Foreskin keratinocyte (primary cell): ENCODE measurements at places on chromosomes 16 and 17. TPM values are rescaled to one million over a fixed set of nuclear protein-coding genes. Genes with fewer than 3 reads are reported as not detected.

Gene TBC1D28
- total RNA-seq: not detected in 2 replicates

Gene ZFP3
- total RNA-seq: 1.4 and 1.8 TPM in 2 replicates

Gene TRPV3
- total RNA-seq: 7.7 and 14.8 TPM in 2 replicates

Gene TUBB3
- 29.0 and 60.8 TPM in 2 replicates for total RNA-seq

Gene PRR29
- total RNA-seq: 0.03 TPM in 1 of 2 replicates, not detected in the other

Gene ACSM2A
- not detected in 2 replicates for total RNA-seq

Gene PFN1
- total RNA-seq: 1,745 and 1,771 TPM in 2 replicates

Gene SCNN1B
- total RNA-seq: 0.07 TPM in 1 of 2 replicates, not detected in the other

Gene ZDHHC1
- 3.3 and 3.6 TPM in 2 replicates for total RNA-seq

Gene ITGA2B
- total RNA-seq: 0.25 and 0.37 TPM in 2 replicates

Gene SLC47A2
- total RNA-seq: 0.11 and 0.37 TPM in 2 replicates

Gene CES1
- 0.10 TPM in 1 of 2 replicates, not detected in the other for total RNA-seq

Gene IGFALS
- not detected in 2 replicates for total RNA-seq

Gene LHX1
- not detected in 2 replicates for total RNA-seq

Gene PRSS53
- 1.1 and 1.4 TPM in 2 replicates for total RNA-seq

Gene CFAP52
- total RNA-seq: not detected in 2 replicates

Gene EME1
- 11.8 and 13.5 TPM in 2 replicates for total RNA-seq

Gene LGALS9B
- 11.6 and 14.5 TPM in 2 replicates for total RNA-seq

Gene CACNA1G
- total RNA-seq: 0.20 and 0.28 TPM in 2 replicates

Gene MPO
- total RNA-seq: not detected in 2 replicates

Gene GAN
- 6.4 and 6.6 TPM in 2 replicates for total RNA-seq

Gene RFNG
- total RNA-seq: 25.0 and 25.9 TPM in 2 replicates

Gene CORO1A
- 12.2 and 18.8 TPM in 2 replicates for total RNA-seq

Gene KRTAP4-6
- total RNA-seq: not detected in 2 replicates

Gene ANKS4B
- not detected in 2 replicates for total RNA-seq

Gene ELP5
- 31.8 and 63.6 TPM in 2 replicates for total RNA-seq

Gene ACE
- total RNA-seq: 0.14 and 0.17 TPM in 2 replicates

Gene ABCA3
- total RNA-seq: 0.04 and 0.24 TPM in 2 replicates

Gene PCGF2
- total RNA-seq: 12.8 and 15.0 TPM in 2 replicates

Gene TADA2A
- total RNA-seq: 14.2 and 16.0 TPM in 2 replicates

Gene CRISPLD2
- total RNA-seq: 0.48 and 0.56 TPM in 2 replicates

Gene JPH3
- total RNA-seq: not detected in 2 replicates

Gene WWOX
- total RNA-seq: 7.6 and 10.1 TPM in 2 replicates

Gene PROCA1
- total RNA-seq: 0.39 and 0.41 TPM in 2 replicates

Gene NPIPB13
- total RNA-seq: 1.6 and 2.5 TPM in 2 replicates

Gene WNT9B
- not detected in 2 replicates for total RNA-seq

Gene NOL11
- total RNA-seq: 58.0 and 69.2 TPM in 2 replicates

Gene EMP2
- 30.8 and 31.7 TPM in 2 replicates for total RNA-seq

Gene TBC1D3D
- 0.21 and 0.88 TPM in 2 replicates for total RNA-seq

Gene ST6GALNAC1
- total RNA-seq: 0.14 TPM in 2 replicates

Gene ZNF385C
- 0.04 TPM in 1 of 2 replicates, not detected in the other for total RNA-seq

Gene TMIGD1
- not detected in 2 replicates for total RNA-seq

Gene TNFRSF17
- not detected in 2 replicates for total RNA-seq

Gene MEIOC
- total RNA-seq: 0.14 and 0.24 TPM in 2 replicates

Gene HP
- not detected in 2 replicates for total RNA-seq

Gene SLC52A1
- total RNA-seq: 0.71 and 0.85 TPM in 2 replicates

Gene KRTAP4-5
- total RNA-seq: not detected in 2 replicates

Gene SLFN5
- 23.5 and 69.3 TPM in 2 replicates for total RNA-seq

Gene RCVRN
- total RNA-seq: not detected in 2 replicates

Gene KRT40
- total RNA-seq: not detected in 2 replicates

Gene KCNH4
- not detected in 2 replicates for total RNA-seq

Gene MMP15
- 7.7 and 8.4 TPM in 2 replicates for total RNA-seq

Gene TMEM235
- not detected in 2 replicates for total RNA-seq

Gene SLC39A11
- 9.3 and 10.9 TPM in 2 replicates for total RNA-seq

Gene RBFOX1
- not detected in 2 replicates for total RNA-seq

Gene SALL1
- not detected in 2 replicates for total RNA-seq

Gene CCR7
- total RNA-seq: not detected in 2 replicates
